ENCODE measurements at places on chromosomes 2 and 18.

DNA sequence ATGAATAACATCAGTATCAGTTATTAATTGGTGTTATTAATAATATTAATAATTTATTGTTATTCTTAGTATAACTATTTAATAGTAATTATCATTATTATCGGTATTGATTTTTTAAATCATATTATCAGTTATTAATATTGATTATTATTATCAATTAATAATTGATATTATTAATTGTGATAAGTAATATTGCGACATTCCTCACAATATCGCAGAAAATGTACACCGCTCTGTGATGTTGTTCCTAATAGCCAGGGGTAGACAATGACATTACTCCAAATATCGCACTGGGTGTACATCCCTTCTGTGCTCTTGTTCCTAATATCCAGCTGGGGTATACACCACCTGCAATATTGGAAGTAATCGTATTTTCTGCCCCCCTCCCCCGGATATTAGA lies 23.3 kb upstream of the NAGK start:
- DNase-seq = no peak
- no peak overlapping the region for H3K27ac ChIP-seq
- peaks cover 8% of the 10 kb centered on the region for H3K4me1 ChIP-seq
- peaks cover 8% of the 10 kb centered on the region for H3K27me3 ChIP-seq

DNA sequence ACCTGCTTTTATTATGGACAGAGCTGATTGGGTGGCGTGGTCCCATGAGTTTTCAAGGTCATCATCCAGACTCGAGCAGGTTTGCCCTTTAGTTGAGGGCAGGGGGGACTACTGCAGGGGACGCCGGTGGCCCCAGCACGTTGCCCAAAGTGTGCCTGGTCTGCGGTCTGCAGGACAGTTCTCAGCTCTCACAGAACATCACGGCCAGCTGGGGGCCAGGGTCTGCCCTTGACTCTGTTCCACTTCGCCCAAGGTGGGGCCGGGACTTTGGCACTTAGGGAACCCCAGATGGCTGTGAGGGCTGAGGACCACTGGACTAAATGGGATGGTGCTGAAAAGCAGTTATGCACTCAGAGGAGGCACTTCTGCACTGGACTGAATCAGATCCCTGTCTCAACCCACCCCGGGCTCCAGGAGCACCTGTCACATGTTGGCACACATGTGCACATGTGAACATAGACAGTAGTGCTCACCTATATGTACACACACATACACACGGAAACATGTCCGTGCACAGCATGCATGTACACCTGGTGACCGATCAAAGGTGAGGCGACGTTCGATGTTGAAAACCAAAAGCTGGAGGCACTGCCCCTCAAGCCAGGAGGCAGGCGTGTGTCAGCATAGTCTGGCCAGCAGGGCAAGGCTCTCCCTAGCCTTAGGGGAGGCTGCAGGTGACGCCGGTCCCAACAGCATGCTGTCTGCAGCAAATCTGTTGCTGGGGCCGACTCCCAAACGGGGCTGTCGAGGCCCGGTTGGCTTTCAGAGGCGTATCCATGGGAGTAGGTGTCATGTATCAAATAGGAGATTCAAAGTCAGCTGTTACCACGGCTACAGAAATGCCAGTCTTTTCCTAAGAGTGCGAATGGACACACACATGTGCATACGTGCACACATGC lies 10.2 kb downstream of the ANO7 start:
- H3K4me3 ChIP-seq = no peak overlapping the region
- DNase-seq = no peak
- no peaks in the 10 kb centered on the region for H3K27me3 ChIP-seq
- no peak overlapping the region for H3K27ac ChIP-seq
- no peaks in the 10 kb centered on the region for H3K36me3 ChIP-seq

- no peaks in the 10 kb centered on the region for H3K36me3 ChIP-seq
- H3K4me3 ChIP-seq = no peak overlapping the region
- DNase-seq = no peak
- no peaks in the 10 kb centered on the region for H3K4me1 ChIP-seq
Observed at GRCh38 chr2:119472749-119473148, 41.1 kb downstream of the TMEM37 start.

- no peak for DNase-seq
- H3K4me1 ChIP-seq = no peaks in the 10 kb centered on the region
- no peaks in the 10 kb centered on the region for H3K36me3 ChIP-seq
- H3K27ac ChIP-seq = no peak overlapping the region
Observed at GRCh38 chr2:154228566-154229280, 357.0 kb downstream of the GALNT13 start.

GRCh38 chr2:96877631-96878092 lies 7.8 kb upstream of the SEMA4C start:
- no peak for DNase-seq
- no peak overlapping the region for H3K4me3 ChIP-seq
- H3K27ac ChIP-seq = no peak overlapping the region
- no peaks in the 10 kb centered on the region for H3K27me3 ChIP-seq
- peaks cover 26% of the 10 kb centered on the region for H3K4me1 ChIP-seq

DNA sequence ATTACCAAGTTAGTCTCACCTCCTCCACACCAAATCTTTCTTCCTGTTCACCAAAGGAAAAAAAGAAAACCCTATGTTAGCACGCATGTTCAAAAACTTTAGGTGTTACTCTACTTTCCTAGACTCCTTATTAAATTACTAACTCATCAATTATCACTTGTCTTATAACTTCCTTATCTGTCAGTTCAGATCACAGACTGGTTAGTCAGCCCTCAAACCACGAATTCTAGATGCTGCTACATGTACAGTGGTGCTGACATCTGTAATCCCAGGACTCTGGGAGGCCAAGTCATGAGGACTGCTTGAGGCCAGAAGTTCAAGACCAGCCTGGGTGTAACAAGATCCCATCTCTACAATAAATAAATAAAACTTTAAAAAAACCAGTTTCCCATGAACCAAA lies 3.5 kb downstream of the YWHAQ start:
- H3K36me3 ChIP-seq = peaks cover 77% of the 10 kb centered on the region
- H3K27me3 ChIP-seq = no peaks in the 10 kb centered on the region
- DNase-seq = no peak
- H3K27ac ChIP-seq = no peak overlapping the region

DNA sequence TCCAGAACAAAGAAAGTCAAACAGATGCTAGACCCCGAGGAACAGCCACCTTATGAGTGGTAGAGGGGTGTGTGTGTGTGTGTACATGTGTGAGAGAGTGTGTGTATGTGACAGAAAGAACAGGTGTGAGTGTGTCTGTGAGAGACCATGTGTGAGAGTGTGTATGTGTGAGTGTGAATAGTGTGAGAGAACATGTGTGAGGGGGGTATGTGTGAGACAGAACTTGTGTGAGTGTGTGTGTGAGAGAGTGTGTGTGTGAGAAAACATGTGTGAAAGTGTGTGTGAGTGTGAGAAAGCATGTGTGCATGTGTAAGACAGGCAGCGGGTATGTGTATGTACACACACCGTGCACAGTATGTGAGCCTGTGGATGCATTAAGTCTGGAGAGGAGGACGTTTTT lies 214.3 kb downstream of the SP3 start:
- H3K27me3 ChIP-seq = peaks cover 6% of the 10 kb centered on the region
- no peak for DNase-seq
- no peak overlapping the region for H3K4me3 ChIP-seq
- no peaks in the 10 kb centered on the region for H3K4me1 ChIP-seq
- no peaks in the 10 kb centered on the region for H3K36me3 ChIP-seq

DNA sequence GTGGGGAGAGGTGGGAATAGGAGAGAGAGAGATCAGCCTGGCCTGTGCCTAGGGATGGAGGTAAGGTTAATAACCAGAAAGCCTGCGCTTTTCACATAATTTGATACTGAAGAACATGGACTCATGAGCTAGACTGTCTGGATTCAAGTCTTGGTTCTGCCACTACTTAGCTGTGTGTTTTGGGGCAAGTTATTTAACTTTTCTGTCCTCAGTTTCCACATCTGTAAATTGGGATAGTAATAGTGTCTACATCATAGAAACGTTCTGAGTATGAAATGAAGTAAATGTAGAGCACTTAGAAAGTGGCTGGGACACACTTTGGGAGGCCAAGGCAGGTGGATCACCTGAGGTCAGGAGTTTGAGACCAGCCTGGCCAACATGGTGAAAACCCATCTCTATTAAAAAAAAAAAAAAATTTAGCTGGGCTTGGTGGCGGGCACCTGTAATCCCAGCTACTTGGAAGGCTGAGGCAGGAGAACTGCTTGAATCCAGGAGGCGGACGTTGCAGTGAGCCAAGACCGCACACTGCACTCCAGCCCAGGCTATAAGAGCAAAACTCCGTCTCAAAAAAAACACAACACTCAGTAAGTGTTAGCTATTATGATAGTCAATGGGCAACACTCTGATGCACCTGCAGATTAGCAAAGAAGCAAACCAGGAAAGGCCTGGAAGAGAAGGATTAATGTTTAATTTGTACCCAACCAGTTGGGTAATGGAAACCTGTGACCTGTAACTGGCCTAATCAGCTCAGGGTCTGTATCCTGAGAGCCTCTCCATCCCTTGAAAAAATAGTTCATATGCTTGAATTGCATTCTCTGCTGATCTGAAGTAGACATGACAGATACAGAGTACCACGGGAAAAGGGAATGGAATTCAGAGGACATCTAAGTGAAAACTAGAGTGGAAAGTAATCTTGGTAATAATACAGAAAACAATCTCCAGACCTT lies 6.8 kb downstream of the GALM start:
- no peak for DNase-seq
- no peak overlapping the region for H3K27ac ChIP-seq
- H3K4me3 ChIP-seq = no peak overlapping the region
- H3K36me3 ChIP-seq = peaks cover 57% of the 10 kb centered on the region

- H3K27ac ChIP-seq = no peak overlapping the region
- H3K4me3 ChIP-seq = no peak overlapping the region
- peaks cover 28% of the 10 kb centered on the region for H3K27me3 ChIP-seq
- no peak for DNase-seq
- peaks cover 4% of the 10 kb centered on the region for H3K4me1 ChIP-seq
Observed at GRCh38 chr18:34789768-34790344, 79.8 kb downstream of the DTNA start.

DNA sequence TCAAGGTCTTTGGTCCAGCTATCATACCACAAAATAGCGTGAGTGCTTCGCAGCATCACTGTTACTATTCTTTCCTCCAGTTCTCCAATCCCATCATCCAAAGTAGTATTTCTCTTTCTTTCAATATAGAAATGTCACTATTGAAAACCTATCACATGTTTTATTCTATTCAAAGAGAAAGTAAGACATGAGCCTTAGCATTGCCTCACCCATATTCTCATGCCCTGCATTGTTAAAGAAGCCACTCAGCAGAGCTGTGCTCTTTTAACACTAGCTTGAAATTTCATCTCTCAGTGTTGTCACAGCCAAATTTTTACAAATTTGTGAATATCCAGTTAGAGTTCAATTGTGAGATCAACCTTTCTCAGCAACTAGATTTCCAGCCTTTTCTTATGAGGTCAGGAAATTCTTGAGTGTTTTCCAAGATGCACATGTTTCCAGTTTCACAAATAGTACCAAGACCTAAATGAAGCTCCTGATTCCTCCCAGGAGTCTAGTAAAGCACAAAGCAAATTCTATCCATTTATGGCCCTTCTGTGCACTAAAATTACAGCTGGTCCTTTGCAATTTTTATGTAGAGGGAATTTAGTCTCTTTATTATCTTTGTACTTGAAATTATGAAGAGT lies 343.7 kb downstream of the SPAG16 start:
- H3K27me3 ChIP-seq = no peaks in the 10 kb centered on the region
- no peak for DNase-seq
- H3K27ac ChIP-seq = no peak overlapping the region
- no peaks in the 10 kb centered on the region for H3K4me1 ChIP-seq

DNA sequence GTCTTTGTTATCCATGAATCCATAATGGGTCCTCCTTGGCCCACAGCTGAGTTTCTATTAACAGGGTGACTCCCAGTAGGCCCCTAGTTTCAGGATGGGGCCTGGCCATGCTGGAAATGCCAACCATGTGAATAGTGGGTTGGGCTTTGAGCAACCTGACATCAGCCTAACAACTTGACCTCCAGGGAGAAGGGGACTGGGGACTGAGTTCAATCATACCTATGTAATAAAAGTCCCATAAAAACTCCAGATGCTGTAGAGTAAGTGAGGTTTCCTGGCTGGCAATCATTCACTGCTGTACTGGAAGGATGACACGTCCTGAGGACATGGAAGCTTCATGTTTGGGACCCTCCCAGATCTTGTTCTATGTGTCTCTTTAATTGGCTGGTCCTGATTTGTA lies 7.9 kb downstream of the REV1 start:
- H3K27ac ChIP-seq = peak overlapping the region; percentile 20
- no peaks in the 10 kb centered on the region for H3K27me3 ChIP-seq
- no peak for DNase-seq

GRCh38 chr18:57631697-57632096 lies 10.1 kb upstream of the NARS1 start:
- no peak overlapping the region for H3K27ac ChIP-seq
- peaks cover 8% of the 10 kb centered on the region for H3K36me3 ChIP-seq
- H3K4me3 ChIP-seq = peak overlapping the region; percentile 29
- H3K27me3 ChIP-seq = no peaks in the 10 kb centered on the region
- peaks cover 25% of the 10 kb centered on the region for H3K4me1 ChIP-seq

- H3K27me3 ChIP-seq = peaks cover 4% of the 10 kb centered on the region
- DNase-seq = no peak
- no peaks in the 10 kb centered on the region for H3K36me3 ChIP-seq
- H3K27ac ChIP-seq = no peak overlapping the region
Observed at GRCh38 chr2:121092095-121092494, 192.9 kb downstream of the TFCP2L1 start.

- no peak for DNase-seq
- no peak overlapping the region for H3K4me3 ChIP-seq
- no peaks in the 10 kb centered on the region for H3K36me3 ChIP-seq
- H3K27me3 ChIP-seq = no peaks in the 10 kb centered on the region
- H3K4me1 ChIP-seq = no peaks in the 10 kb centered on the region
Observed at GRCh38 chr2:162926907-162927306, 88.3 kb upstream of the KCNH7 start.

DNA sequence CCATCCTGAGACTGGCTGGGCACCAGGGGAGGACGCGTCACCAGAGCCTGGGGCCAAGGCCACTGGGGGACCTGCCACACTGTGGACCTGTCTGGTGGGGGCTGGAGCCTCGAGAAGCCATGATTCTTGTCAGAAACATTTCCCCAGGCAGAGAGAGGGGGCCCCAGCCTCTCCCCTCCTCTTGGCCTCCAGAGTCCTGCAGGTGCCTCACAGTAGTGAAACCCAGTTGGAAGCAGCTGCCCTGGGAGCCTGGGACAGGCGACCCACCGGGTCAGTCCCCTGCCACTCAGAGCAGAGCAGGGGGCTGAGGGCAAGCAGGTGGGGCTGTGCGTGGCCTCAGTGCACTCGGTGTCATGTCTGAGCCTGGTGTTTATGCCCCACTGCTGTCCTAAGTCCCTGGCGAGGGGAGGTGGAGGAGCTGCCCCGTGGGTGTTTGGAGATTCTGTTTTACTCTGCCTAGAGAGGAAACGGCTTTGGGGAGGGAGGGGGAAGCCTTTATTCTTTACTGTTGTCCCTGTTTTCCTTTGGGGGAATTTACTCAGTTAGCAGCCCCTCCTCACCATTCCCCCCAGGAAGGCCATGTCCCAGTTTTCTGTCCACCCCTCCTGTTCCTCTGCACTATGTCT lies 7.7 kb downstream of the OXER1 start:
- peaks cover 4% of the 10 kb centered on the region for H3K4me1 ChIP-seq
- no peaks in the 10 kb centered on the region for H3K27me3 ChIP-seq
- no peak for DNase-seq
- peaks cover 3% of the 10 kb centered on the region for H3K36me3 ChIP-seq

Measured in activated naive CD8-positive, alpha-beta T cell treated with anti-CD3 and anti-CD28 coated beads for 36 hours (primary cell).